Spinal cord (tissue), 10 donors: ENCODE measurements at places on chromosomes 16 and 17. TPM values are rescaled to one million over a fixed set of nuclear protein-coding genes. Genes with fewer than 3 reads are reported as not detected.

The TM4SF5 gene
- not detected for polyA plus RNA-seq

The CNGB1 gene
- 5.3 TPM for polyA plus RNA-seq

The RAB11FIP4 gene
- polyA plus RNA-seq, result 50.5 TPM

The HS3ST3A1 gene
- 4.0 TPM for polyA plus RNA-seq

The CD300LF gene
- 0.87 TPM for polyA plus RNA-seq

The PHOSPHO1 gene
- 3.5 TPM for polyA plus RNA-seq

The FBXW10 gene
- 0.51 TPM for polyA plus RNA-seq

The KRT27 gene
- not detected for polyA plus RNA-seq

The IKZF3 gene
- polyA plus RNA-seq, result 0.20 TPM

The ATF7IP2 gene
- 10.4 TPM for polyA plus RNA-seq

The LDHD gene
- polyA plus RNA-seq, result 8.1 TPM

The CMTR2 gene
- 21.1 TPM for polyA plus RNA-seq

The FLOT2 gene
- 138 TPM for polyA plus RNA-seq

The EVPL gene
- 0.90 TPM for polyA plus RNA-seq

The SCN4A gene
- polyA plus RNA-seq, result 0.14 TPM

The MT1G gene
- polyA plus RNA-seq, result 1.8 TPM

The BCL6B gene
- 5.6 TPM for polyA plus RNA-seq

The SPATA32 gene
- polyA plus RNA-seq, result not detected

The ZFP3 gene
- polyA plus RNA-seq, result 13.2 TPM

The TBC1D3H gene
- polyA plus RNA-seq, result not detected

The GRIN2A gene
- polyA plus RNA-seq, result 23.8 TPM

The ESRP2 gene
- 0.27 TPM for polyA plus RNA-seq

The PPL gene
- polyA plus RNA-seq, result 3.6 TPM

The LYZL6 gene
- polyA plus RNA-seq, result not detected

The ABCA9 gene
- polyA plus RNA-seq, result 17.6 TPM

The ADGRG1 gene
- polyA plus RNA-seq, result 338 TPM

The PIGS gene
- polyA plus RNA-seq, result 57.5 TPM

The NPIPB13 gene
- 32.5 TPM for polyA plus RNA-seq

The PTX4 gene
- polyA plus RNA-seq, result not detected

The CES5A gene
- 0.52 TPM for polyA plus RNA-seq

The MT1M gene
- polyA plus RNA-seq, result 6.6 TPM

The RNF43 gene
- 0.92 TPM for polyA plus RNA-seq

The OR1A1 gene
- not detected for polyA plus RNA-seq

The GNG13 gene
- polyA plus RNA-seq, result 1.4 TPM
